ENCODE measurements at places on chromosomes 11 and 22.

DNA sequence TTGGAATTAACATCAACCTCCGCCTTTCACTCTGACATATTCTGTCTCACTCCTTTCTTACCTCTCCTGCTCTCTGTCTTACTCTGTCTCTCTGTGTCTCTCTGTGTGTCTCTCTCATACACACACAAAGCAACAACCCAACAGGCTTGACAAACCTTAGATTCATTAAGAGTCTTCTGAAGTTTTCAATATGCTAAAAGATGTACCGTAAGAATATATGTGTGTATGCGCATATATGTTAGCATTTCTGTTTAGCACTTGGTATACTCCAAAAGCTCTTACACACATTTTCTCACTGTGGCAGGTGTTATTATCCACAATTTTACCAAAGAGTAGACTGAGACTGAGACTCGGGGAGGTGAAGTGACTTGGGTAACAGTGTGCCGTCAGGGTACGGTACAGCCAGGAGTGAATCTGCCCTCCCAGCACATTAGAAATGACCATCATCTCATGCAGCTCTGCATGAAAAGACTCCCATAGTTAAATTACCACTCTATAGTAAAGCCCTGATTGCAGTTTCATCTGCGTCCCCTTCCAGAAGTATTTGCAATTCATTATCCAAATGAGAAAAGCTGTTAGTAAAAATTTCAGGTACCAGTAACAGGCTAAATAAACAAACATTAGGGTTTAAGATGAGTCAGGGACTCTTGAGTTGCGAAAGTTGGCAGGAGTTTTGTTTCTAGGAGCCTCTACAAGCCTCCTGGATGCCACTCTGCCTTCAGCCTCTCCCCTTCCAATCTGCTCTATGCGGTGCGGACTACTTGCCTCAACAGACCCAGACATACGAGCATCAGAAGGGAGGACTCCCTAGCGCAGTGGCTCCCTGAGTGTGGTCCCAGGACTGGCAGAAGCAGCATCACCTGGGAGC is 195.2 kb upstream of the TMEM45B start:
- no peak for DNase-seq

DNA sequence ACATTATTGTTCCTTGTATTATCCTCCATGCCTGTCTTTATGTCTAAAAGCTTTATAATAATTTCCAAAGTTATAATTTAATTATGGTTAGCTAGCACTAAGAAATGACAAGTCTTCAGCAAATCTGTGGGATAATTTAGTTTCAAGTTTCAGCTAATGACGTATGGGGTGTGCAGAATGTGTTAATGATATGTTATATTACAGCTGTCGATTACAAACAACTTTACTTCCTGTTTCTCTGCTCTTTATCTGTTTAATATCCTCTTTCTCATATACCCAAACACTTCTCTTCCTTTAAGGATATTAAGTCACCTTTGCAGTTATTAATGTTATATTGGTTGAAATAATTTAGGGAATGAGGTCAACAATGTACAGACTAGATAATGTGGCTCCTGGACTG is 161.8 kb downstream of the CASP12 start:
- DNase-seq = no peak

- DNase-seq = no peak
Measured at GRCh38 chr22:48778308-48779195, 1049.1 kb downstream of the BRD1 start.

DNA sequence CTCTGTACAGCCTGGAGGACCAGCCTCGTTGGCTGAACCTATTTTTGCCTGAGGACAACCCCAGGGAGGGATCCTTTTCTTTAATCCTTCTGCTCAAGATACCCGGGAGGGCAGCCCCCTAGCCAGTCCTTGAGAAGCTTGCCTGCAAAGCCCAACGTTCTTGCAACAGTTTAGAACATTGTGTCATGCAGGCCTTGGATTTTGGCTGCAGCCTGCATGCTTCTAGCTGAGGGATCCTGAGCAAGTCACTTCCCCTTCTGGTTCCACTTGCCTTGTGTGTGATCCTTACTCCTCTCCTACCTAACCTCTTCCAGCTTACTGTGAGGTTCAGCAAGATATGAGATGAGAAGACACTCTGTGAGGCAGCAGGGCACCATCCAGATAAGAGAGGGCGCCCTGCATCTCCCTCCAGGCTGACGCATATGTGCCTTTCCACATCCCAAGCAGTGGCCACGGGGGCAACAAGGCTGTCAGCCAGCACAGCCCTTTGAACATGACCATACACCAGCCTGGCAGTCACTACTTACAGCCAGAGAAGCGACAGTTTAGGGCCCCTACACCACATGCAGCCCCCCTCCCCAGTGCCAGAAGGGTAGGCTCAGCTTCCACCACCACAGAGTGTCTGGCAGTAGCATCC is 76.1 kb downstream of the C11orf58 start:
- no peak for DNase-seq

- DNase-seq = no peak
Measured at GRCh38 chr11:808427-809286, 1.1 kb upstream of the RPLP2 start.

GRCh38 chr22:46462726-46463371 is 74.6 kb downstream of the CELSR1 start:
- no peak for DNase-seq

DNA sequence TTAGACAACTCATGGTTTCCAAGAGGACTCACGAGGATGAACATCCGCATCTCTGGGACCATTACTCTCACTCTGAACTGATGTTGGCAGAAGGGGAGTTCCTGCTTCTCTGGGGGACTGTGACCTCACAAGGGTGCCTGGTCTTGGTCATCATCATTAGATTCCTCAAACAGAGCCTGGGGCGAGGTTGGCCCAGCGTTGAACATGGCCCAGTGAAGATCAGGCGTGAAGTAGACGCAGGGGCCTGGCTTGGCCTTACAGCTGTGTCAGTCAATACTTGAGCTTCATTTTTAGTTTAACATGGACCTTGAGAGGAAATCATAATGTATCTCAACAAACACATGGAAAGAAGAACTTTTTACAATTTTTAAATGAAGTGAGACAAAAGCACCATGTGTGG is 617.1 kb downstream of the BRD1 start:
- DNase-seq = no peak

GRCh38 chr22:30238661-30239487 is 7.7 kb downstream of the LIF start:
- peak; percentile 58 for DNase-seq

DNA sequence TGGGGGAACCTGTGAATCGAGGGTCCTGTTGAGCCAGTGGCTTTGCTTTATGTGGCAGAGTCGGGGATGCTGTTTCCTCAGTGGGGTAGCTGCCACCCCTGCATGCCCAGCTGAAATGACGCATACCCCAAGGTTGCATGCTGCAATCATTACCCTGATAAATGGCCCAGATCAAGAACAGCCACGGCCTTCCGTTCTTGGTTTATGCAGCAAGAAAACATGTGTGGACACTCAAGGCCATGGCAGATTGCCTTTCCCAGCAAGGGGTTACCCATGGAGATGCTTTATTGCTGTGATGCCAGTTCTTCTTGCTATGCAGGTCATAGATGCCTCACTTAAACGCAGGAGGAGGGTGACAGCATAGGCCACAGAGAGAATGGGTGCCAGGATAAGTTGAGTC is 14.3 kb upstream of the SREBF2 start:
- DNase-seq = no peak

DNA sequence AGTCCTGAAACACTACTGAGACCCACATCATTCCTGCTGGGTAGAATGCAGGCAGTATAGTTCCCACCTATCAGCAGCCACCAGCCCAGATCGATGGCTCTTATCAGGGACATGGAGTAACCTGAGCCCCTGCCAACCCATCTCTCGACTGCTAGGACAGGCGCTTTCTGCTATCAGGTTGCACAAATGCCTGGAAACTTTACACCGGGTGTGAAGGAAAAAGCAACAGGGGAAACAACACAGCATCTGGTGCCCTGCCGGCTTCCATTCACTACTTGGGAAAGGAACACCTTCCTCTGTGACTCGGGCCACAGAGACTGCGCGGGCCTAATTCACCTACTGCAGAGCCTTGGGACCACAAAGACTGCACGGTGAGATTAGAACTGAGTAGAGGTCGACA is 18.5 kb downstream of the RBFOX2 start:
- DNase-seq = no peak

GRCh38 chr11:103623933-103624332 is 412.5 kb upstream of the DDI1 start:
- DNase-seq = no peak

GRCh38 chr22:17217179-17217578 is 2.1 kb downstream of the ADA2 start:
- DNase-seq = no peak

DNA sequence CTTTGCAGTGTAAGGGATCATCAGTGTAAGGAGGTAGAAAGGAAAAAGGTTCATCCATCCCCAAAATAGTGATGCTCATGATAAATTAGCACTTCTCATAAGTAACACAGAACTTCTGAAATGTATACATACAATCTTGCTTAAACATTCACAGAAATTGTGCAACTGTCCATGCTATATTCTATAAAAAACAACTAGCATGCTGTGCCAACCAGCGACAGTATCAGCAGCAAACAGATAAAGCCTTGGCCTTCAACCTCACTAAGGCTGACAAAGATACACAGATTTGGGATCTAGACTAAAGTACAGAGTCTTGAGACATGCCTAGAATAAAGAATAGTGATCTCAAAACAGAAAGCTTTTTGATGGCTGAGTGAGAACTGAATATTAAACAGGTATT is 74.1 kb upstream of the CHRM4 start:
- no peak for DNase-seq

GRCh38 chr11:76524919-76525318 is 80.1 kb downstream of the EMSY start:
- DNase-seq = peak; percentile 56

DNA sequence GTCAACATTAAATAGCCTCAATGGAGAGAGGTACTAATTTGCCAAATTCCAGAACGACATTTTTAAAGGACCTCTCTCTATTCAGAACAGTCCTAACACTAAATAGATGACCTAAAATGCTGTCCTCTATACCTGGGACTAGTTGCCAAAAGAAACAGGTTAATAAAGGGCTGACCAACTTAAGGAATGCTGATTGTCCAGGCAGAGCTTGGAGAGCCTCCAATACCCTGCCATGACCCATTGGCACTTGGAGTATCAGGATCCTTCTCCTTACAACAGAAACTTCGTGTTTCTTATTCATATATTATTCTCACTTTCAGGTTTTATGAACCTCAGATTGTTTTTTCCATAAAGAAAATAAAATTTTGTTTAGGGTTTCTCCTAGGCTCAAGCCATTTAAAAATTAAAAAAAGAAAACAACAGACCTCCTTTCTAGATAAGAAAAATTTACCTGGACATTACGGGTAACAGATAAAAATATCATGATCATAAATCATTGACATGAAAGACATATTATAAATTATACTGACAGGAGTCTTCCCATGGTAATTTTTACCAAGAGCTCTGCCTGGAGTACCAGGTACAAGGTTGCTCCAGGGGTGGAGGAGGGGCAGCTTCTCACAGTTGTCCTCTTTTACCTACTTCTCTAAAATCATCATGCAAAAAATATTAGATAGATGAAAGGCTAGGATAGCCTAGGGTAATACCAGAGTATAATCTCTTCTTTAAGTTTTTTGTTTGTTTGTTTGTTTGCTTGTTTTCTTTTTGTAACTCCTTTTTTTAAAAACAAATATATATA is 2.0 kb downstream of the LRRC4C start:
- no peak for DNase-seq

DNA sequence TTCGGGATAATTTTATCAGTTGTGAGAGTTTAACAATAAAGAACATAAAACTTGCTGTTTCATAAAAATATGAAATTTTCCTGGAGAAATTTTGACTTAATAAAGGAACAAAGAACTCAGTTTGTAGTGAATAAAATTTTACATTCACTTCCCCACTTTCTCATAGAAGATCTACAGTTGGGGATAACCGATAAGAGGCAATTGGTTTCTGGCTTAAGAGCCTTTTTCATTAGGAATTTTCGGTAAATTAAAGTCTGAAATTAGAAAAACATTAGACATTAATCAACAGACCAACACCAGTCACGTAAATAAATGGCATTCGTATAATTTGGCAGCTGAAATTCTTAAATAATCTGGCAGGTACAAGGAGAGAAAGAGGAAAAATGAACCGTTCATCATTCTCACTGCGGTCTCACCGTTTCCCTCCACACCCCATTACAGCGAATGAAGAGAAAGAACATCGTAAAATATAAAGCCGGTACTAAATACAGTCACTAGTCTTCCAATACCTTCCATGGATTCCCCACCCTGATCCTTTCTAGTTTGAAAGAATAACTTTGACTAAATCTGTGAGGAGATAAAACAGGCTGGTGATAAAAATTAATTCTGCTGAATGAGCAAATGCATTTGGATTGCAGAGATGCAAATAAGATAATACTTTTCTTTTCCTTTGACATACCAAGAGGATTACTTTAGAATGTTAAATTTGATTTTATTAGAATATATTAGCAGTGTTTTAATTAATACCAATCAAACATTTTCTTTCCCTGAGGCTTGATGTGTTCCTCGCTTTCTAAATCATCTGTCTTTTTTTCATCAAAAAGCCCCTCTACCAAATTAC is 19.5 kb downstream of the BLID start:
- DNase-seq = no peak

DNA sequence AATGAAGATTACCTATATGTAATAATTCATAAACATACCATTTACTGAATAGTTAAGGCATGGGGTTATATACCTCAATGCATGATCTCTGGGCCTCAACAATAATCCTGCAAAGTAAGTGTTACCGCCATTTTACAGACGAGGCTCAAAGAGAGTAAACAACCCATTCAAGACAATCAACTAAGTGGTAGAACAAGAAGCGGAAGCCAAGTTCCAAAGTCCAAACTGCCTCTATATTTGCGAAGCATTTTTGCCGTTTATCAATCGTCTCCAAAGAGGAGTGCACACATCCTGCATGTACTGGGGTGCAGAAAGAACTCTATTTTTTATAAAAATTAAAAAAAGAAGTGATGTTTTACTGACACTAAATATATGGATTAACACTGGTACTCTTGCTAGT is 27.5 kb upstream of the P4HA3 start:
- DNase-seq = peak; percentile 68

DNA sequence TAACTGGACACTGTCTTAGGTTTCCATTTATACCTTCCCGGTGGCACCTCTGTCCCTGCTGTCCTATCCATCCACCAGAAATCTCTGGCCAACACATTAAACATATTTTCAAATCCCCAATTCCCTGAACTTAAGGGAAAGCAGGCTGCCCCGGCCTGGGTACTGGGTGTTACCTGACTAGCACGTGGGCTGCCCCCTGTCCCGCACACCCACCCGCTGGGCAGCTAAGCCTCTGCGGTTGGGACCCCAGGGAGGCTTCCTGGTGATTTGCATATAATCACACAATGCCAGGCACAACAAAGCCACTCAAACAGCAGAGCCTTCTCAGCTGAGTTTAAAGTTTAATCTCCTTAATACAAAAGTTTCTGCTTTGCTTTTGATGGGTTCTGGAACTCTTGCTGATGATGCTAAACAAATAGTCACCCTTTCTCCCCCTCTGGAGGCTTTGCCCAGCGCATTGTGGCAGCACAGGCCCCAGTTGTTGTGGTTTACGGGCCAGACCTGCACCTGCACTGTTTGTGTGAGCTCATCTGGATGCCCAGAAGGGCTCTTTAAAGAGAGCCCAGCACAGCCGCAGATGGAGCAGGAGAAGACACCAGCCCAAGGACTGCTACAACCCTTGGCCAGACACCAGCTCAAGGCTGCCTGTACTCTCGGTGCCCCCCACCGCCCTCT is 59.9 kb upstream of the POU2AF1 start:
- DNase-seq = no peak

- peak; percentile 34 for DNase-seq
Measured at GRCh38 chr22:24325105-24325757, 54.6 kb downstream of the SPECC1L start.

Data from colonic mucosa (tissue), 4 donors.